ENCODE measurements at places on chromosomes 11 and 22.

GRCh38 chr11:67482275-67482826 is 475 bp upstream of the AIP start:
- DNase-seq: no peak

DNA sequence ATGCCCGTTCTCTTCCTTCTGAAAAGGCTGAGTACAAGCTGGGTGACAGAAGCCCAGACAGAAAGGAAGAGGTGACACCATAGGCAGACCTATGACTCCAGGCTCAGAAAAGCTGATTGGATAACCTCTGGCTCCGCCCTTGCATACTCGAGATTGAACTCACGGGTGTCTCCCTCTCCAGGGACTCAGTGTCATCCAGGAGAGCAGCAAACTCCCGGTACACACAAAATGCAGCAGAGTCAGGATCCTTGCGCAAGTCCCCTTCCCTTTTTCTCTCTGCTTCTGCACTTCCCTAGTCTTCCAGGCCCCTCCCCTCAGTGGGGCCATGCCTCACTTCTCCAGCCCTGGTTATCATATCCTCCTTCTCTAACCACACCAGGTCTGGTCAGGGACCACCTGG is 9.8 kb downstream of the SCN4B start:
- DNase-seq: no peak

- no peak for DNase-seq
Observed at GRCh38 chr11:66607126-66607834, 9.2 kb upstream of the RBM14 start.

DNA sequence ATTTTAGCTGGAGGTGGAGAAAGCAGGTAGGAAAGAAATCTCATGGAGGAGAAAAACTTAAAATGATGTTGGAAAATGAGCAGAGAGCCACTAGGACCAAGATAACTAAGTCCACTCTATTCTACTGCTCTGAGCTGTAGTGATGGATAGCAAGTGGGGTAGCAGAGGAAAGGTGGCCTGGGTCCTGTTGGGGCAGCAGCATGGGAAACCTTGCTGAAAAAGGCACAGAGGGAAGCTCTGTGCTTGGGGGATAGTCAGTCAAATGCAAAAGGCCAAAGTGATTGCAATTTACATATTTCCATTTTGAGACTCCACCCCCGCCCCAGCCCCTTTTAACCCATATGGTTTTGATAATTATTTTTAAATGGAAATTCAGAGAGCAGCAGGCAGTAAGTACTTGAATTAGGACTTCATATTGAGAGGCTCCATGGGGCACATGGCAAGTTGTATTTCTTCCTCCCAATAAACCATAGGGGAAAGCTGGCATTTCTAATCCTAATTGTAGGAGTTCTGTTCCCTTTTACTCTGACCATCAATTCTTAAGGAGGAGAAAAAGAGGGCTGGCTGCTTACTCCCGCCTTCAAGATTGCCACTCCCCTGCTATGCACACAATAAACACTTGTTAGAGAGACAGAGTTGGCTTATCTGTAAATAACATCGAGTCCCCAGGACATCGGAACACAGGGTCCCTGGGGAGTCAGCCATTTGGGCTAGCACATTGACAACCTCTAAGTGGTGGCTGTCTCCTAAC is 1341.5 kb upstream of the TENM4 start:
- no peak for DNase-seq
